Vagina (tissue), 2 donors: ENCODE measurements at places on chromosomes 16 and 17. TPM values are rescaled to one million over a fixed set of nuclear protein-coding genes. Genes with fewer than 3 reads are reported as not detected.

DNA sequence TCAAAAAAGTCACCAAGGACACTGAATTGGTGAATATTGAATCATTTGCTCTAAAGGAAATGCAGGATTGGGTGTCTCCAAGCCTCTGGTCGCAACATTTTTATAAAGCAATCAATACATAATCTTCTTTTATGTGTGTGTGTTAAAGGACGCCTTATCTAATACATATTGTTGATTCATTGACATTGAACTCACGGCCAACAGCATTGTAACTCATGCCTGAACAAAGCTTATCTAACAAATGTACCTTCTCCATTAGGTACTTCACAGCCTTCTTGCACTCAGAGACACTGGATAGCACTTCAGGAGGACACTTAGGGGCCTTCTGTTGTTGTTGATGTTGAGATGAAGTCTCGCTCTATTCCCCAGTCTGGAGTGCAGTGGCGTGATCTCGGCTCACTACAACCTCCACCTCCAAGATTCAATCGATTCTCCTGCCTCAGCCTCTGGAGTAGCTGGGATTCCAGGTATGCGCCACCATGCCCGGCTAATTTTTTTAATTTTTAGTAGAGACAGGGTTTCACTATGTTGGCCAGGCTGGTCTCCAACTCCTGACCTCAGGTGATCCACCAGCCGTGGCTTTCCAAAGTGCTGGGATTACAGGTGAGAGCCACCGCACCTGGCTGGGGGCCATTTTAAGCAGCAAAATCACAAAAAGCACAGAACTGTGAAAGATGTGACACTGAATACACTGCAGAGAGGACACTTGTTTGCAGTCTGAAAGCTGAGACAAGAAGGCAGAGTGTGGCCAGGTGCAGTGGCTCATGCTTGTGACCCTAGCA lies 13.2 kb upstream of the PDXDC1 start:
- DNase-seq: no peak
- no peaks in the 10 kb centered on the region for H3K4me1 ChIP-seq
- no peak overlapping the region for H3K27ac ChIP-seq
- H3K4me3 ChIP-seq: no peak overlapping the region
- no peaks in the 10 kb centered on the region for H3K27me3 ChIP-seq

DNA sequence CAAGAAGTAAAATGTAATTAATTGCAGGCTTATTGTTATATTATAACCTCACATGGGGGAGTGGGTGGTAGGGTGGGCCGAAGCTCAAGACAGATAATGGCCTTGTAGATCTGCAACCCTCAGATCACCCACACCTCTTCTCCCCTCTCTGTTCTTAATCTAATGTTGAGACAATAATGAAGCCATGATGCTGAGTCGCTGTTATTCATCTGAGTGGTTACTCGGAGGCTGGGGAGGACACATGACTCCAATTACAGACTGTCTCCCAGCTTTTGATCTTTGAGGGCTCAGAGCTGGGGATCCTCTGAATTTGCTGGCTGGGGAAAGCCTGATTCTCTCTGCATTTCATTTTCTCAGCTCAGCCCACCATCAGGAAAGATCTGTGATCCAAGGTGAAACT lies 275.3 kb downstream of the SHISA9 start:
- H3K27ac ChIP-seq: no peak overlapping the region
- DNase-seq: peak; percentile 20
- H3K4me1 ChIP-seq: no peaks in the 10 kb centered on the region
- H3K27me3 ChIP-seq: no peaks in the 10 kb centered on the region
- H3K36me3 ChIP-seq: no peaks in the 10 kb centered on the region

DNA sequence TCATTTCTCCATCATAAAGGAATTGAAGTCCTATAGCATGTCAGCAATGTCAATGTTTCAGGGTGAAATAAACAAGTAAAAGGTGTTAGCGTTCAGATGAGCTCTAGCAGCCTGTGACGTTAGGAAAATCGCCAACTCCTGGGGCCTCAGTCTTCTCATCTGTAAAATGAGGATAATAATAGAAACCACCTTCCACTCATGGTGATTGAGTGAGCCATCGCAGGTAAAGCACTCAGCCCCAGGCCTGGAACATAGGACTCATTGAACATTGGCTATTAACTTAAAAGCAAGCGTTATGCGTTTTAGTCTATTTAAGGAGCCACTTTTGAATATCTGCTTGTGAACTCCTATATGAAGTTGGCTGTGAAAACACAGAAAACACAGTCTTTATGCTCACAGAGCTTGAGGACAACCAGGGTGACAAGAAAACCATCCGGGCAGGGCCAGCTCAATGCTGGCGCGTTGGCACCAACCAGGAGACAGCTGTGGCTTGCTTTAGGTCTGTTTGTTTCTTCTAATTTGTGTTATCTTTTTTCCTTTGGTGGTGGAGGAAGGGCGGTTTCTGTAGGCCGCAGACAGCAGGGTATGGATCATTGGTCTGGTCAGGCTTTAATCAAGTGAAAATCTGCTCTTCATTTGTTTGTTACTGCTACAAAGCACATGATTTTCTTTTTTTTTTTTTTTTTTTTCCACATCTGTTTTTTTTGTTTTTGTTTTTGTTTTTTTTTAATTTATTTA lies 35.7 kb upstream of the MED9 start:
- peak overlapping the region; percentile 31 for H3K27ac ChIP-seq
- peaks cover 12% of the 10 kb centered on the region for H3K4me1 ChIP-seq
- no peak for DNase-seq
- no peak overlapping the region for H3K4me3 ChIP-seq

Gene TMEM238L
- 1.2 TPM for total RNA-seq

DNA sequence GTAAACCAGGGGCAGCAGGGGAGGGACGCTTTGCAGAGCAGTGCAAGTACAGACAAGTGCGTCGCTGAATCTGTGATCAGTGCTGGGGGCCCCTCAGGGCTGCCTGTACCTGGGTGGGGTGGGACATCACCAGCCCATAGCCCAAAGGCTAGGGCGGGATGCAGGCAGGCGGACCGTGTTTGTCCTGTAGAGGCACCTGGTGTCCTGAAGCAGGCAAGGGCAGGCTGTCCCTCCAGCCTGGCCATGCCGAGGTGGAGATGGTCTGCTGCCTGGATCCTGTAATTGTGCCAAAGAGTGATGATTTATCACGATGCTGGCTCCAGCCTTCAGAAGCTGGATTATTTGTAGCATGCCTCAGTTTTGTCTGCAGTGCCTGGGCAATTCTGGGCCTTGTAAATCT lies 137.9 kb upstream of the GSE1 start:
- H3K27ac ChIP-seq: peak overlapping the region; percentile 66
- peaks cover 64% of the 10 kb centered on the region for H3K4me1 ChIP-seq
- H3K4me3 ChIP-seq: no peak overlapping the region
- no peaks in the 10 kb centered on the region for H3K36me3 ChIP-seq
- no peak for DNase-seq
- H3K27me3 ChIP-seq: no peaks in the 10 kb centered on the region

DNA sequence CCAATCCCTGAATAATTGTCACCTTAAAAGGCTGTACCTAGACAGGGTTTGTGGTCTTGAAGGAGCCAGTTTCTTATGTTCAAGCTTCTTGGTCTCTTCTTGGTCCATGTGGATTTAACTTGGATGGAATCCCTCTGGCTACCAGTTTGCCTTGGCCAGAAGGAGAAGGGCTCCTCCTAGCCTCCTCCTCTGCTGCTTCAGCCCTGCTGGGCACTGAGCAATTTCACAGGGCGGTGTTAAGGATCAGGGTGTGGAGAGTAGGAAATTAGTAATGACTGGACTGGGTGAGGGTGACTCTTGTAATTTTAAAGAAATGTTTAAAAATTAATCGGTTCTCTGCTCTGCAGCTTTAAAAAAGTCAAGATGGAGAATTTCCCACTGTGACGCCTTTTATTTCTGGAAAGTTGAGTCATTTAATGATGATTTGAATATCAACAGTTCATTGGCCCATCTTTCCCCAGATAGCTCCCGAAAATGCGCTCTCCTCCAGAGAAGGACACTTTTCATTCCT lies 96.4 kb downstream of the MSI2 start:
- no peak for DNase-seq
- H3K27ac ChIP-seq: no peak overlapping the region
- H3K27me3 ChIP-seq: no peaks in the 10 kb centered on the region
- no peak overlapping the region for H3K4me3 ChIP-seq
- H3K36me3 ChIP-seq: no peaks in the 10 kb centered on the region

DNA sequence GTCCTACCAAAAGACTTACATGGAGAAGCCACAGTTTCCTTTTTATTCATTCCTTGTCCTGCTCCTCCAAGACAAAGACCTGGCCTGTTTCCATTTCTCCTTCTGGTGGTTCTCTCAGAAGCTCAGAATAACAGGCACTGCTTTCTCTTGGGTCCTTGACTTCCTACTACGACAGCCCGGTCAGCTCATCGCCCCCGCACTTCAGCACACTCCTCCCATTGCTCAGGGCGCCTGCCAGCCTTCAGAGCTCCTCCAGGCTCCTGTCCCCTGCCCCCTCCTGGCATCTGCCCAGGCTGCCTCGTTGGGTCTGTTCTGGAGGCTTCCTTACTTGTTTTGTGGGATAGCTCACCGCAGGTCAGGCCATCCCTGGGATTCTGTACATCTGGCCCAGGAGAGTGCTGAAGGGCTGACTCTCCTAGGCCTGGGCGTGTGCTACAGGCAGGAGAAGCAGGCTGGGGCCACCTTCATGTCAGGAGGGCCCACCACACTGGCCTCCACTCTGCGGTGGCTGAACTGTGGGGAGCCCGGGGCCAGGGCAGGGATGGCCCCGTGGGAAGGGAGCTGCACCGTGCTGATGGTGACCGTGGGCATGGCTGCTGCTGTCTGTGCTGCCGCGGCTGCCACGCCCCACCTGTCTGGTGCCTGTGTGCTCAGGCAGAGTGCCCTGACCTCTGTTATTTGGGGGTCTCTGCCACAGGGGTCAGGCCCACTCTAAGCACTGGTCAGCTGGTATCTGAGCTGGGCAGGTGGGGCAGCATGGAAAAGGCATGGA lies 17.7 kb downstream of the TCF25 start:
- DNase-seq: no peak
- no peaks in the 10 kb centered on the region for H3K27me3 ChIP-seq
- no peaks in the 10 kb centered on the region for H3K4me1 ChIP-seq
- no peak overlapping the region for H3K27ac ChIP-seq
- peaks cover 87% of the 10 kb centered on the region for H3K36me3 ChIP-seq

DNA sequence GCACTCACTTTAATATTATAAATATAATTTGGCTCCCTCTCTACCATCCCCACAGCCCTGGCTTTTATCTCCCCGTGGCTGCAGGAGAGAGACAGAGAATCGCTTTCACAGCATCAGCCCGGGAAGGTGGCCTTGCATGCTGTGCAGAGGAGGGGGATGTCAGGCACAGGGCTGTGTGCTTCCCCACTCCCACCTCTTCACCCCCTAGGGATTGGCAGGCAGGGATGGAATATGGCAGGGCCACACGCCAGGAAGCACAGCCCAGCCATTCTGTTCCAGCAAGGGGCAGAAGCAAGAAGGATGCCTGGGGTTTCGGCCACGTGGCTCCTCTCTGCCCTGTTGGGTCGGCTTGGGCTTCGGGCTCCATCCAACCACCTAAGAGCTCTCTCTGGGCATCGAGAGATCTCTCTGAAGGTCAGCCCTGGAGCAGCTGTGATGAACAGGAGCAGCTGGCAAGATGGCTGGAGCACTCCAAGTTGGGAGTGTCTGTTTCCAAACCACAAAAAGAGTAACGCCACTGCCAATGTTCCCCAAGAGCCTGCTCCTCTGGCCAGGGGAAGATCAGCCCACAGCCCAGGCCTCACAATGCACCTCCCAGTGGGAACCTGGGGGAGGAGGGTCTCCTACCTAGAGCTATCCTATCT lies 223.2 kb downstream of the C16orf78 start:
- peak overlapping the region; percentile 14 for H3K4me3 ChIP-seq
- peaks cover 19% of the 10 kb centered on the region for H3K4me1 ChIP-seq
- peak overlapping the region; percentile 26 for H3K27ac ChIP-seq
- peak; percentile 91 for DNase-seq

GRCh38 chr17:4166419-4166818 lies 23.4 kb downstream of the CYB5D2 start:
- no peaks in the 10 kb centered on the region for H3K36me3 ChIP-seq
- no peak for DNase-seq
- no peak overlapping the region for H3K27ac ChIP-seq
- H3K4me3 ChIP-seq: no peak overlapping the region
- H3K4me1 ChIP-seq: peaks cover 28% of the 10 kb centered on the region

- no peaks in the 10 kb centered on the region for H3K4me1 ChIP-seq
- no peak overlapping the region for H3K4me3 ChIP-seq
- no peak for DNase-seq
- H3K27me3 ChIP-seq: no peaks in the 10 kb centered on the region
Observed at GRCh38 chr16:31414706-31415105, 13.5 kb downstream of the COX6A2 start.

GRCh38 chr17:19958023-19958422 lies 19.6 kb downstream of the AKAP10 start:
- peaks cover 9% of the 10 kb centered on the region for H3K4me1 ChIP-seq
- no peak for DNase-seq
- H3K27ac ChIP-seq: no peak overlapping the region
- no peaks in the 10 kb centered on the region for H3K27me3 ChIP-seq
- no peak overlapping the region for H3K4me3 ChIP-seq

Gene KRTAP17-1
- total RNA-seq: not detected

DNA sequence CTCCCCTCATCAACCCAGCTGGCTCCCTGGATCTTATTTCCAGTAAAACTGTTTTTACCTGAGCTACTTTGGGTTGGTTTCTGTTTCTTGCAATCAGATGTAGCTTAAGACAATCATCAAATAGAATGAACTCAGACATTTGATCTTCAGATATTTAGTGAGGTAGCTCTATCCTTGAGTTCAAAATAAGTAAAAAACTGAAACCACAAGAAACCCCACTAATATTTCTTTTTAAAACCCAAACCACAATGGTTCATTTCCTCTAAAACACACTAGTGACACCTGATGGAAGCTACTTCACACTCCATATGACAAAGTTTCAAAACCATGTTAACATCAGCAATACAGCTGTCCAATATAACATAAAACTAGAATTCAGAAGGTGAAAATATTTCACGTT lies 37.8 kb downstream of the CACNG1 start:
- no peak overlapping the region for H3K4me3 ChIP-seq
- no peaks in the 10 kb centered on the region for H3K4me1 ChIP-seq
- H3K36me3 ChIP-seq: no peaks in the 10 kb centered on the region
- H3K27ac ChIP-seq: no peak overlapping the region

DNA sequence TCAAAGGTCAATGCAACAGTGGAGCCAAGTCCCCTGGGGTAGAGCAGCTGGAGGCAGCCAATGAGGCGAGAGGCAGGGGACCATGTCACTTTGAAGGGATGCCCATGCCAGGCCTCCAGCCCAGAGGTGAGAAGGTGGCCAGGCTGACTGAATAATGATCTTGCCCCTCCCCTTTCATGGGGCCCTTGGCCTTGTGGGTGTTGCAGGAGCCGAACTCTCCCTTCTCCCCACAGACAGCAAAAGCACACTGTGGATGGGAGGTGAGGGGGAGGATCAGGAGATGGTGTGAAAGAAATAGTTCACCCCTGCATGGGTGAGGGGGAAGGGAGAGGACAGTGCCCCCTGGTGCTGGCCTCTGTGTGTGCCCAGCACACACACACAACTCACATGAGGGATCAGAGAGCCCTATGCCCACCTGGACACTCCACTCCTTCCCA lies 15.8 kb upstream of the TBX21 start:
- DNase-seq: no peak
- no peaks in the 10 kb centered on the region for H3K27me3 ChIP-seq
- H3K4me1 ChIP-seq: peaks cover 16% of the 10 kb centered on the region
- H3K4me3 ChIP-seq: no peak overlapping the region
- H3K36me3 ChIP-seq: no peaks in the 10 kb centered on the region
